CD4-positive, alpha-beta T cell treated with Interleukin-4 for 1 hour (primary cell): ENCODE measurements at places on chromosomes 13 and 19.
A peak's percentile ranks its signal among the peaks of the same experiment; 100 is the strongest.

DNA sequence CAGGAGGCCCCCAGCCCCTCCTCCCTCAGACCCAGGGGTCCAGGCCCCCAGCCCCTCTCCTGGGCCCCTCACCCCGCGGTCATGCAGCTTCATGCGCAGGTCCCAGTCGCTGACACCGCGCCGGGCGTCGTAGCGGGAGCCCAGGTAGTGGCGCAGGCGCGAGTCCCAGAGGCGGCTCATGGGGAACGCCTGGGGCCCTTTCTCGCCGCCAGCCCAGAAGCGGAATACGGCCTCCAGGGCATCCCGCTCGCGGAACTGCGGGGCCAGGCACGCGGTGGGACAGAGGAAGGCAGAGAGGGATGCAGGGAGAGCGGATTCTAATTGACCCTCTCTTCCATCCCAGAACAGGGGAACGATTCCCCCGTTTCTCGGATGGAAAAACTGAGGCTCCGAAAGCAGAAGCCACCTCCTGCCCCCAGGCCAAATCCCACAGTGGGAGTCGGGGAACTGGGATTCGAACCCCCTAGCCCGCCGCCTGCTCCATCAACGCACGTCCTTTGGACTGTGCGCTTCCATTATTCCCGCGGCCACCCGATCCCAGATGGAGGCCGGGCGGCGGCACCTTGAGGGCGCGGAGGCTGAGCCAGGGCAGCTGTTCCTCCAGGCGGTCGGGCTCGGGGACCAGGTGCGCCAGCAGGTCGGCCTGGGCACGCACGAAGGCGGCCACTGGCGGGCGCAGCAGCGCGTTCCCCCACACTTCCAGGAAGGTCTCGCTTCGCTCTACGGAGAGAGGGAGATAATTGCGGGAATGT lies 4.2 kb upstream of the TNNI3 start:
- no peak for DNase-seq

DNA sequence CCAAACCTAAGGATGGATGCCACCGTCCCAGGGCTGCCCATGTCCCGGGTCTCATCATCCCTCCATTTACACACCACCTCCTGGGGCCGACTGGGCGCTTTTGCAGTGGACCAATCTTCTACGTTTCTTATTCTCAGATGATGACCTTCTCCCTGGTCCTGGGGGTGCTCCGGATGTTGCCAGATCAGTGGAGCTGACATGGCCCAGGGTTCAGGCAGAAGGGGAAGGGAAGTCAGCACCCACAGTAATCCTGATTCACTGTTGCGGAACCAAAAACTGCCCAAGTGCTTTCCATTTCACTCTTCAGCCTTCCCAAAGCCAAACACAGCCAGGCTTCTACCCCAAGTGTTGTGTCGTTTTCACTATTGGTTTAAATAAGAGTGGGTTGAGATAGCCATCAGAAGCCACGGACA lies 29.8 kb downstream of the RAB20 start:
- DNase-seq: no peak

- no peak for DNase-seq
Measured at GRCh38 chr13:37194428-37194861, 89.0 kb upstream of the CSNK1A1L start.

DNA sequence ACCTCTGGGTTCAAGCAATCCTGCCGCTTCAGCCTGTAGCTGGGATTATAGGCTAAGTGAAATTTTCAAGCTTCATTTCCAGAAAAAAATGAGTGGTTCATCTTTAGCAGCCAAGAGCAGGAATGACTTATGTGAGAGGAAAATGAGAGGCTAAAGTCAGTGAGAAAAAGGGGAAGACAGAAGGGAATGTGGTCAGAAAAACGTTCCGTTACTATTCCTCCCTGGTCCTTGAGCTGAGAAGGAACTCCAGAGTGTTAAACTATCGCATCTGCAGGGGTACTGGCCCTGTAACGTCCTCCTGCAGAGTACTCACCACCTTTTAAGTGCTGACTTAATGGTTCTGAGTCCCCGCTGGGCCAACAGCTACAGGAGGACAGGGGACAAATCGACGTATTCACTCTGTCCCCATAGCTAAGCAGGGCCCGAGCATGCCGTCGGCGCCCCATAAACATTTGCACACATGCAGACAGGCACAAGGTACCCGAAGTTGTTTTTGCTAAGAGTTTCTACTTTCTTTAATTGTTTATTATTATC lies 88.1 kb downstream of the FLT1 start:
- no peak for DNase-seq

DNA sequence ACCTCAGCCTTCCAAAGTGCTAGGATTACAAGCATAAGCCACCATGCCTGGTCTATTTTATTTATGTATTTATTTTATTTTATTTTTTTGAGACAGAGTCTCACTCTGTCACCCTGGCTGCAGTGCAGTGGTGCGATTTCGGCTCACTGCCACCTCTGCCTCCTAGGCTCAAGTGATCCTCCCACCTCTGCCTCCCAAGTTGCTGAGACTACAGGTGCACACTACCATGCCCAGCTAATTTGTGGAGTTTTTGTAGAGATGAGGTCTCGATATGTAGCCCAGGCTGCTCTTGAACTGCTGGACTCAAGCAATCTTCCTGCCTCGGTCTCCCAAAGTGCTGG lies 10.3 kb upstream of the ADGRE5 start:
- no peak for DNase-seq

GRCh38 chr13:19156013-19156825 lies 25.4 kb downstream of the TUBA3C start:
- no peak for DNase-seq

GRCh38 chr13:69857183-69857821 lies 250.3 kb upstream of the ATXN8OS start:
- peak; percentile 8 for DNase-seq

- DNase-seq: no peak
Measured at GRCh38 chr13:31050486-31051400, 111.0 kb downstream of the HSPH1 start.

DNA sequence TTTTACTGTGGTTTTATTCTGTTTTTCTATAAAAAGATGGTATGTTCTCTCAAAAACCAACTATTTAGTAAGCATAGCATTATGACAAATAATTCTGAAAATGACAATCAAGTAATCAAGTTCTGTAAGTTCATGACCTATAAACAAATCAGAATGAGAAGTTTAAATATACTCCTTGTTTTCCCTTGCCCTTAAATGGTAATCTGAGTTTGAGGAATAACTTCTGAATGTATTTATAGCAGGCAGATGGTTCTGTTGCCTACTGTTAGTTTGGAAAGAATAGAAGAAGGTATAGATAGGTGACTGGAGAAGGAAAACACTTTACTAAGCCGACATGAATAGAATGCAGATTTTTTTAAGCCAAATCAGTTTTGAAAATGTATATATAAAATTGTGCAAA lies 63.9 kb downstream of the POSTN start:
- DNase-seq: no peak

DNA sequence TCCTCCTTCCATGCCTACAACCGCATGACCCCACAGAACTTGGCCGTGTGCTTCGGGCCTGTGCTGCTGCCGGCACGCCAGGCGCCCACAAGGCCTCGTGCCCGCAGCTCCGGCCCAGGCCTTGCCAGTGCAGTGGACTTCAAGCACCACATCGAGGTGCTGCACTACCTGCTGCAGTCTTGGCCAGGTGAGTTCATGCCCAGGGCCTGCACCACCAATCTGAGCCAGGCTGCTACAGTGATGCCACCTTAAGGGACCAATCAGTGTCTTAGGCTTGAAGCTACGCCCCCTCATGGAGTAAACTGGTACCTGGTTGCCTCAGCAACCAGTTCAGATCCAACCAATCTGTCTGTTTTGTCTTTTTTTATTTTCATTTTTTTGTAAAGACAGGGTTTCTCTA lies 5.2 kb downstream of the SYDE1 start:
- DNase-seq: no peak

DNA sequence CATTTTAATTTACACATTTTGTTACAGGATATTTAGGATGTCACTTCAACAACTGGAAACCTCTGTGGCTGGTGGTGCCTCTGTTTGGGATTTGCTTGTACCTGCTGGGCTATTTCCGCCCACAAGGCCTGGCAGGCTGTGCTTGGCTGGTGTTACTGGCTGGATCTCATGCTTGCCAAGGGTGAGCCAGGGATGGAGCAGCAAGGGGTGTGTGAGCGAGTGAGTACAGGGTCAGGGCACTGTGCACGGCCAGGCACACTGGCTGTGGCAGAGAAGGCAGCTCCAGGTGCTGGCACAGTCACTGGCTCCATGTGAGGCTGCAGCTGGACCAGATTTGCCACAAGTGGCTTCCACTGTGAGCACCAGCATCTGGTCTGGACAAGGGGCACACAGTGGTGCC lies 1254.8 kb downstream of the SLITRK5 start:
- no peak for DNase-seq

DNA sequence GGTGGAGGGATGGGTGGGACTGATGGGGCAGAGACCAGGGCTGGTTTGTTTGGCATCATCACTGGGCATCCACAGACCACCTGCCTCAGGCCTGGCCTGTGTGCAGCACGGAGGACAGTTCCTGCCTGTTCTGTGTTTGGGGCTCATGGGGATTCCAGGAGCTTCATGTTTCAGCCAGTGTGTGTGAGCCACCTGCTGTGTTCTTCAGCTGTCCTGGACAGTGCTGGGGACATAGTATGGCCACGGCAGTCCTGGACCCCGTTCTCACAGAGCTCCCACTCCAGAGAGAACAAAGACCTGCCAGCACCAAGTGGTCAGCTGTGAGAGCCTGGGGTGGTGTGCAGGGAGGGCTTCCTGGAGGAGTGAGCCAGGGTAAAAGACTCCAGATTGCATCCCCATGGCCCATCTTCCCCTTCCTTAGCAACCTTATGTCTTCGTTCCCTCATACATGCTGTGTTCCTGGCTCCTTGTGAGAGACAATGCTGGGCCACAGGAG lies 2.0 kb upstream of the CCDC97 start:
- DNase-seq: no peak

GRCh38 chr19:1032264-1032867 lies 6.0 kb downstream of the CNN2 start:
- no peak for DNase-seq

DNA sequence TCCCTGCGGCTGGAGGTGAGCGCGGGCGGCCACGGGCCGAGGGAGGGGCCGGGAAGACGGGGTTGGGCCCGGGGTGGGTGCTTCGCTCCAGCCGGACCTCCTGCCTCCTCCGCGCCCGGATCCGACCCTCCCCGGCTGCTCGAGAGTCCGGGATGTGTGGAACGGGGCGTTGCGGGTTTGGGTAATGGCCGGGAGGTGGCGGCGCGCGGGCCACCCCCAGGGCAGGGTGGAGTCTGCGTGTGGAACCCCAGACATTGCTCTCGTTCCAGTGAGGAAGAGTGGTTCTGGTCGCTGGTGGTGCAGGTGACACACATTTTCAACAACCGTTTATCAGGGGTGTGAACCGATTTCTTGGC lies 38.8 kb downstream of the ARHGEF7 start:
- no peak for DNase-seq

DNA sequence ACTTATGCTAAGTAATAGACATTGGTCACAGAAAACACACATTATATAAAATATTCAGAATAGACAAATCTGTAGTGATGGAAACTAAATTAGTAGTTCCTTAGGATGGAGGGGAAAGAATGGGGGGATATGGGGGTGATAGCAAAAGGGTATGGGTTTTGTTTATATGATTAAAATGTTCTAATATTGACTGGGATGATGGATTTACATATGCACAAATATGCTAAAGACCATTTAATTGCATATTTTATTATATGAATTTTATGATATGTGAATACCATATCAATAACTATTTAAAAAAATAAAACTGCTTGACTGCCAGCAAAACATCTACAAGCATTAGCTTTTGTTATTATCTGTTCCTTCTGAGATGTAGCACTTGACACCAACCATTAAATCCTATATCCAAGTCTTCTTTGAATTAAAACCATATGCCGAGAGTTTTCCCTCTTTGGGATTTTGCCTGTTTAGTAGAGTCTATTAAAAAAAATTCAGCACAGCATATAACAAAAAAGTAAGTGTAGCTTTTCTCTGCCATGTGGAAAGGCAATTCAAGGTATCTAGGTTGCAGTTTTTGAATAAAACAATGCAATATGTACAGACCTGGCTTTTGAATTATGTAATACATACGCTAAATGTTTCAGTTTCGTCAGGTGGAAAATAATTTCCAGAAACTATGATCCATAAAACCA lies 2584.1 kb upstream of the PCDH20 start:
- no peak for DNase-seq

- peak; percentile 84 for DNase-seq
Measured at GRCh38 chr13:48126944-48127830, 32.3 kb upstream of the MED4 start.

GRCh38 chr13:90591927-90592268 lies 755.6 kb upstream of the MIR17HG start:
- DNase-seq: no peak

DNA sequence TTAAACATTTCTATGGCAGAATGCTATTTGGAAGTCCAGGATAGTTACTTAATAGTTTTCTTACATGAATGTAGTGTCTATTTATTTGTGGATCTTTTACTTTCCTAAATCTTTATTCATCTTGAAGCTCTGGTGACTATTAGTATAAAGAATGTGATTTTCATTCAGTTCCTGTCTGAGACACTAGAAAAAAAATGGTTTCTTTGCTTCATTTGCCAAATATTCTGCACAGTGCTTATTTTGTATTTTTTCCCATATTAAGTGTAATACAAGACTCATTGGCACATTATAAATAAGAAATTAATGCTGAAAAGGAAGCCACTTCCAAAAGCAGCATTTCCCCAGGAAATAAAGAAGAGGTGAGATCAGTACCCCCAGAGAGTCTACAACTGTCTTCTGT lies 109.8 kb downstream of the POSTN start:
- no peak for DNase-seq

DNA sequence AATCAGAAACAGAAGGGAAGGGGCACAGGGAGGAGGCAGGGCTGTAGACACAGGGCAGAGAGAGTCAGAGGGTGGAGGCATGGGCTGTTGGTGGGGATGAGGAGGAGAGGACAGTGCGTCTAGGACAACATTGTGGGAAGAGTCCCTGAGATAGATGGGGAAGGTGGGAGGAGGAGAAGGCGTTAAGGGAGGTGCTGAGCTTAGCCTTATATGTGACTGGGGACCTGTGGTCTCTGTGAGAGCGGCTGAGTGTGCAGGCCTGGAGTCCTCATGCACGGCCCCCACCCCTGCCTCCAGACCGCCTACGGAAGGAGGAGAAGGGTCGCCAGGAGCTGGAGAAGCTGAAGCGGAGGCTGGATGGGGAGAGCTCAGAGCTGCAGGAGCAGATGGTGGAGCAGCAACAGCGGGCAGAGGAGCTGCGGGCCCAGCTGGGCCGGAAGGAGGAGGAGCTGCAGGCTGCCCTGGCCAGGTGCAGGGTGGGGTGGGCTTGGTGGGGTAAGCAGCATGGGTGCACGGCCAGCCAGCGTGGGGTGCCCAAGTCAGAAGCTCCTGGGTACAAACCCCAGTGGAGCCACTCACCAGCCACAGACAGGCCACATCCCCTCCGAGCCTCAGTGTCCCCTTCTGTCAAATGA lies 56.8 kb downstream of the KCNC3 start:
- DNase-seq: no peak

DNA sequence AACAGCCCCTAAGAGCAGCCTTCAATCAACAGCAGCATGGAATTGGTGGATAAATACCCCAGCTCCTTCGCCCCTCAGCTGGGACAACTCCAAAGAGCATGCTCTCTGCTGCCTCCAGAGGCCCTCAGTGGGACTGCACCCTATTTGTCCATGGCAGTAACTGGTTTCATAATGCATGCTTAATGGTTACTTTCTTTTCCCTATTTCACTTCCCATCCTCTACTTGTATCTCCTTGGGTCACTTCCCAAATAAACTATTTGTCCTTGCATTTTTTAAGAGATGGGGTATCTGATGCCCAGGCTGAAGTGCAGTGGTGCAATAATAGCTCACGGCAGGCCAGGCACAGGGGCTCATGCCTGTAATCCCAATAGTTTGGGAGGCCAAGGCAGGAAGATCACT lies 13.5 kb upstream of the TPM4 start:
- DNase-seq: peak; percentile 71
